ENCODE measurements at places on chromosomes 13 and 19.

DNA sequence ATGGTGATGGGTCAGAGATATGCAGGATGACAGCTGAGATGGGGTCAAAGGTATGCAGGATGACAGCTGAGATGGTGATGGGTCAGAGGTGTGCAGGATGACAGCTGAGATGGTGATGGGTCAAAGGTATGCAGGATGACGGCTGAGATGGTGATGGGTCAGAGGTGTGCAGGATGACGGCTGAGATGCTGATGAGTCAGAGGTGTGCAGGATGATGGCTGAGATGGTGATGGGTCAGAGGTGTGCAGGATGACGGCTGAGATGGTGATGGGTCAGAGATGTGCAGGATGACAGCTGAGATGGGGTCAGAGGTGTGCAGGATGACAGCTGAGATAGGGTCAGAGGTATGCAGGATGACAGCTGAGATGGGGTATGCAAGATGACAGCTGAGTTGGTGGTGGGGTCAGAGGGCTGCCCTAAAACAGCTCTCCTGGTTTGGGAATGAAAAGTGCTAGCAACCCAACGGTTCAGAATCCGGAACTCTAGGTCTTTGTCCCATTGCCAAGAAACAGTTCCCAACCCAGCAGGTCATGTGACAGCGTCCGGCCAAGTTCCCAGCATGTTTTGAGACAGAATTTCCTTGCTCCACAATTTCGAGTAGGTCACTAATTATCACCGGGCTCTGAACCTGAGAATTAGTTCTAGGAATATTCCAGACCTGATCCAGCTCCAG lies 3.2 kb downstream of the SELENOW start:
- DNase-seq = no peak

GRCh38 chr13:75550159-75550567 lies 572 bp downstream of the UCHL3 start:
- peak; percentile 76 for DNase-seq

- DNase-seq = no peak
These were observed 27.2 kb downstream of the ATP4B start for GRCh38 chr13:113630804-113631203.

DNA sequence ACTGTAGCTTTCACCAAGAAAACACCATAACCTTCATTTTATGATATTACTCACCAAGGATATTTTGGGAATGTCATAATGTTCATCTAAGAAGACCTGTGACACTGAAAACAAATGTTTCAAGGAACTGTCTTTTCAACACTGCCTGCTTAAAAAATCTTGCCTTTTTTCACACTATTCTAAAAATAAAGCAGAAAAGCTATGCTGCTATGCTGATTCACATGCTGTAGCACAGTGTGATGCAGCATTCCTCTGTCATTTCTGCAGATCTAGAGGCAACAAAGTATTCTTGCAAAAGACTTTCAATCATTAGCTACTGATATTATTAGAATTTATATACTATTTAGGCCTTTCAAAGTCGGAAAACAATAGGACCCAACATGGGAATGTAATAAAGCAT lies 525.7 kb downstream of the UQCRFS1 start:
- DNase-seq = no peak

DNA sequence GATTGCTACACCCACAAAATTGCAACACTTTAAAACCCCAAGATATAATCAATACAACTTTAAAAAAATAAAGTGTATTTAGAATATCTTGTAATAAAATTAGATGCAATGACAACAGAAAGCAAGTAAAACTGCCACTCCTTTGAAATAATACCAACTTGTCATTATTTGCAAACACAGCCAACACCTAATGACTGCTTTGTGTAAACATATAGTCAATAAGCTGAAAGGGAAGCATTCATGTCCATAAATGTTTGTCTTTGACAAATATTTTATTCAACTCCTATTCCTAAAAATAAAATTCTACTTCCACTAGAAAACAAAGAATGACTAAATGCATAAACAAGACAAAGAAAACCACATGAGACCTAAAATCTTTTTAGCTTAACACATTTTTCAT lies 6.6 kb downstream of the SMAD9 start:
- no peak for DNase-seq

GRCh38 chr19:52536448-52536800 lies 9.0 kb downstream of the ZNF808 start:
- DNase-seq = no peak

DNA sequence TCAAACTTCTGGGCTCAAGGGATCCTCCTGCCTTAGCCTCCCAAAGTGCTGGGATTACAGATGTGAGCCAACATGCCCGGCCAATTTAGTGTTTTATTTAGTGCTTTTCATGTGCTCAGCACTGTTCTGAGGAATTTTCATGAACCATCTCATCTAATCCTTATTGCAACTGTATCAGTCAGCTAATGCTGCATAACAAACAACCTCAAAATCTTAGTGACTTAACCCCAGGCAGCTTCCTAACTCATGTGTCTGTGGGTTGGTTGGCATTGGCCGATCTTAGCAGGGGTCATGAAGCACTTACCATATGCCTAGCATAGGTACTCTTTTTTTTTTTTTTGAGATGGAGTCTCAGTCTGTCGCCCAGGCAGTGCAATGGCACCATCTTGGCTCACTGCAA lies 6.2 kb upstream of the SDHAF1 start:
- DNase-seq = no peak

DNA sequence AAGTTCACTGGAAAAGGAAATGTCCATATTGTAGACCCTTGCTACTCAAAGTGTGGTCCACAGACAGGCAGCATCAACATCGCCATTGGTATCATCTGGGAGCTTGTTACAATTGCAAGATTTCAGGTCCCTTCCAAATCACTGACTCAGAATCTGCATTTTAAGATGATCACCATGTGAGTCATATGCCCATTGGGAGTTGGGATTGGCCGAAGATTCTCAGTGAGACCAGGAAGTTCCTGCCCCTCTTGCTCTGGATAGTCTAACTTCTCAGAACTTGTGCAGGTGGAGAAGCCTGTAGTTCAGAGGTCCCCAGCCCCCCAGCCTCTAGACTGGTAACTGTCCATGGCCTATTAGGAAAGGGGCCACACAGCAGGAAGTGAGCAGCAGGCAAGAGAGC lies 48.9 kb upstream of the URAD start:
- peak; percentile 62 for DNase-seq

DNA sequence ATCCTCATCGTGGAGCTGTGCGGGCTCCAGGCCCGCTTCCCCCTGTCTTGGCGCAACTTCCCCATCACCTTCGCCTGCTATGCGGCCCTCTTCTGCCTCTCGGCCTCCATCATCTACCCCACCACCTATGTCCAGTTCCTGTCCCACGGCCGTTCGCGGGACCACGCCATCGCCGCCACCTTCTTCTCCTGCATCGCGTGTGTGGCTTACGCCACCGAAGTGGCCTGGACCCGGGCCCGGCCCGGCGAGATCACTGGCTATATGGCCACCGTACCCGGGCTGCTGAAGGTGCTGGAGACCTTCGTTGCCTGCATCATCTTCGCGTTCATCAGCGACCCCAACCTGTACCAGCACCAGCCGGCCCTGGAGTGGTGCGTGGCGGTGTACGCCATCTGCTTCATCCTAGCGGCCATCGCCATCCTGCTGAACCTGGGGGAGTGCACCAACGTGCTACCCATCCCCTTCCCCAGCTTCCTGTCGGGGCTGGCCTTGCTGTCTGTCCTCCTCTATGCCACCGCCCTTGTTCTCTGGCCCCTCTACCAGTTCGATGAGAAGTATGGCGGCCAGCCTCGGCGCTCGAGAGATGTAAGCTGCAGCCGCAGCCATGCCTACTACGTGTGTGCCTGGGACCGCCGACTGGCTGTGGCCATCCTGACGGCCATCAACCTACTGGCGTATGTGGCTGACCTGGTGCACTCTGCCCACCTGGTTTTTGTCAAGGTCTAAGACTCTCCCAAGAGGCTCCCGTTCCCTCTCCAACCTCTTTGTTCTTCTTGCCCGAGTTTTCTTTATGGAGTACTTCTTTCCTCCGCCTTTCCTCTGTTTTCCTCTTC lies 6.3 kb downstream of the MYADM start:
- no peak for DNase-seq

DNA sequence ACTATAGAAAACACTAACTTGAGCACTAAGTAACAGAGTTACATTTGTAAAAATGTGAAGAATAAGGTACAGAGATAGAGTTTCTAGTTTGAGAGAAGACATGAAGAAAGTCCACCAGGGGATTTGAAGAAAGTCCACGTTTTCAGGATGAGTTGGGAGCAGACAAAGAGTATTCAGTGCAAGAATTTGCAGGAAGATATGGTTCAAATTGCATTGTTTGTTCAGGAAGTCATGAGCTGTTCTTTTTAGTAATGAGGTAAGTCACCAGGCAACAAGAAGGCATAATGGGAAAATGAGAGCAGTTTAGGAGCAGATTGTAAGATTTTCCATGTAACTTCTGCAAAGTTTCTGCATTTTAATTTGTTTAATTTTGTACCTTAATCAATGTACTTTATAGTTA lies 618.0 kb downstream of the DACH1 start:
- DNase-seq = no peak

DNA sequence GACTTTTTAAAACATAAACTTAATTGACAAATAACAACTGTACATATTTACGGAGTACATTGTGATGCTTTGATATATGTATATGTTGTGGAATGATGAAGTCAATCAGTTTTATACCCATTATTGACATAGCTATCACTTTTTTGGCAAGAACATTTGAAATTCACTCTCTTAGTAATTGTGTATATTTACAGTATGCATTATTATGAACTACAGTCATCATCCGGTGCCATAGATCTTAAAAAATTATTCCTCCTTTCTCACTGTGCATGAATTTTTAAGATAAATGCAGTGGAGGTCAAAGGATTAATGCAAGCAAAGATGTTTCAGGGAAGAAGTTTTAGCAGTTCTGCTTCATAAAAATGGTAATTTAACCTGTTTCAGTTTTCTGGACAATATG lies 8.0 kb upstream of the VN1R4 start:
- no peak for DNase-seq

GRCh38 chr19:48020686-48021085 lies 23.2 kb downstream of the CABP5 start:
- DNase-seq = no peak

- no peak for DNase-seq
These were observed 287.6 kb upstream of the SGCG start for GRCh38 chr13:22893204-22893603.

- DNase-seq = no peak
These were observed 907.2 kb downstream of the PCDH9 start for GRCh38 chr13:66322936-66323335.

GRCh38 chr19:33456845-33457220 lies 64.8 kb downstream of the PEPD start:
- DNase-seq = no peak

GRCh38 chr19:310781-311496 lies 19.7 kb upstream of the PLPP2 start:
- DNase-seq = no peak

DNA sequence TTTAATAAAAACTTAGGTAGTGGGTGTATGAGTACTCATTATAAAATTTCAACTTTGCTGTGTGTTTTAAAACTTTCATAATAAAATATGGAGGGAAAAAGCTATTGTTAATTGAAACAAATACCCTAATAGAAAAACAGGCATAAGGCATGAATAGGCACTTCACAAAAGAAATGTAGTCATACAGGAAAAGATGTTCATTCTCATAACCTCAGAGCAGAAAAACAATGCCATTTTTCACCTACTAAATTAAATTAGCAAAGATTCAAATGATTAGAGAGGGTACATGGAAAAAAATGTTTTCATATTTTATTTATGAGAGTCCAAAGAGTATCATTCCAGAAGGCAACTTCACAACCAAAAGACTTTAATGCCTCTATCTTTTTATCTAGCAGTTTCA lies 20.6 kb upstream of the ELF1 start:
- DNase-seq = no peak

DNA sequence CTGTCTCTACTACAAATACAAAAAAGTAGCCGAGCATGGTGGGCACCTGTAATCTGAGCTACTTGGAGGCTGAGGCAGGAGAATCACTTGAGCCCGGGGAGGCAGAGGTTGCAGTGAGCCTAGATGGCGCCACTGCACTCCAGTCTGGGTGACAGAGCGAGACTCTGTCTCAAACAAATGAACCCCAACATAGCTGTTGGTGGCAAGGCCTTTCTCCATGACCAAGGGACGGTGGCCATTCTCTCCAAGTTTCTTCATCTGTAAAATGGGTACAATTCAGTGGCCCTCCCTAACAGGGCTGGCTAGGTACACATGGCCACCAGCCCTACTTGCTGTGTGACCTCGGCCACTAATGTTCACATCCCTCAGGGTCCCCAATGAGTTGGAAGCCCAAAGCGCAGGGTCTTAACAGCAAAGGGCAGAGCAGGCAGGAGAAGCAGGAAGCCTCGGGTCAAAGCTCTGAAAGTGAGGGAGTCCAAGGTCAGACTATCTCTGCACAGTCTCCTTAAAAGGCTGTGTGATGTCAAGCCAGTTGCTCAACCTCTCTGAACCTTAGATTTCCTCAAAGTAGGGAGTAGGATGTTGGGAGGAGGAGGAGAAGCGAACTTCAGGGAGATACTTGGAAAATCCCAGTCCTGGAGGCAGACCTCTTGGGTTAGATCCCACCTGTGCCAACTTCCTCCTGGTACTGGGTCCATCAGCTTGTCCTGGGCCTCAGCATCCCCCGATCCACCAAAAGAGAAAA lies 2.7 kb downstream of the JUND start:
- peak; percentile 36 for DNase-seq

DNA sequence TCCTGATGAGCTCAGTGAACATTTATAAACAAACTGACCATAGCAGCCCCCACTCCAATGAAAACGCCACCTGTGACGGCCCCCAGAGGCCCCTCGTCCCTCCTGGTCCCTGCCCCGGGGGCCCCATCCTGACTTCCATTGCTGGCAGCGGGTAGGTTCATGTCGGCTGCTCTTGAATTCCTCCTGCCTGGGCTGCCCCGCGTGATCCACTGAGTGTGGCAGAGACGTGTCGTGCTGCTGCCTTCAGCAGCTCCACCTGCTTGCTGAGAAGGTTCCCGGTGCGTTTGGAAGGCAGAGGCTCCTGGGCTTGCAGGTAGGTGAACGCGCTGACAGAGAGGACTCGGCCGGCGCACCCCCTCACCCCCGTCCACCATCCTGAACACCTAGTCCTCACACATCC lies 11.6 kb downstream of the C2CD4C start:
- no peak for DNase-seq

DNA sequence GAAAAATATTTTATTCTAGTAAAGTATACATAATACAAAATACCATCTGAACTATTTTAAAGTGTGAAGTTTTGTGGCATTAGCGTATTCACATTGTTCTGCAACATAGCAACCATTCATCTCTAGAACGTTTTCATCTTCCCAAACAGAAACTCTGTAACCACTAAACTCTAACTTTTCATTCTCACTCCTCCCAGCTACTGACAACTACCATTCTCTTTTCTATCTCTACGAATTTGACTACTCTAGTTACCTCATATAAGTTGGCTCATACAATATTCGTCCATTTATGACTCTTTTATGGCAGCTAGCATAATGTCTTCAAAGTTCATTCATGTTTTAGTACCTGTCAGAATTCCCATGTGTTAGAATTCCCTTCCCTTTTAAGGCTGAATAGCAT lies 150.5 kb upstream of the MIR17HG start:
- DNase-seq = no peak

DNA sequence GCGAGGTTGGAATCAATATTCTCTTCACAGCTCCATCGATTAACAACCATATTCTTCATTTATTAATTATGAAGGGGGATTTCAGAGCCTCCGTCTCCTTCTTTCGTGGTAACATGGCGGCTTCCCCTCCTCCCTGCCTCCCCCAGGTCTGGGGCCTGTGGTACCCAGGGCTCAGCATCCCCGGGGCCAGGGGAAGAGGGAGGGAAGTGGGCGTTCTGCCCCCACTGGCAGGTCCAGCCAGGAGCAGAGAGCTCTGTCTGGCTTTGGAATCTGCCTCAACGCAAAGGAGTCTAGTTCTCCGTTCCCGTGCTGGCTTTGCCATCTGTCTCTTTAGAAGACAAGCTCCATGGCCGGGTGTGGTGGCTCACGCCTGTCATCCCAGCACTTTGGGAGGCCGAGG lies 37.8 kb upstream of the ONECUT3 start:
- no peak for DNase-seq

Data from M059J (cell line).